ENCODE measurements at places on chromosomes 11 and 22.

DNA sequence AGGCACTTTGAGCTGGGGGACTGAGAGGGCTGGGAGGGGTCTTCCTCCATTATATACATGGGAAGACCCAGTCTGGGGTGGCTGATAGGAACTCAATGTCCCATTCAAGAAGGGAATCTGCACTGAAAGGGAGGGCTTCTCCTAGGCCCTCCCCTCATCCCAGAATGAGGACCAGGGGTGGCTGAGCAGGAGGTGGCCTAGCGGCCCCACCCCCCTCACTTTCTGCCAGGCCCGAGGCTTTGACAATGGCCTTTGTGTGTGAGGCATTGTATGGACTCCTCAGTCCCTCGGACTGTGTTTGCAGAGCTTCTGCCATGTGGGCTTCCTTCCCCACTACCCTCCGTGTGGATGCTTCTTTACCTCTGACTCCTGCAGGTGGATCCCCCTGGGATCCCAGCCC lies 65.7 kb downstream of the NECTIN1 start:
- no peak for DNase-seq

DNA sequence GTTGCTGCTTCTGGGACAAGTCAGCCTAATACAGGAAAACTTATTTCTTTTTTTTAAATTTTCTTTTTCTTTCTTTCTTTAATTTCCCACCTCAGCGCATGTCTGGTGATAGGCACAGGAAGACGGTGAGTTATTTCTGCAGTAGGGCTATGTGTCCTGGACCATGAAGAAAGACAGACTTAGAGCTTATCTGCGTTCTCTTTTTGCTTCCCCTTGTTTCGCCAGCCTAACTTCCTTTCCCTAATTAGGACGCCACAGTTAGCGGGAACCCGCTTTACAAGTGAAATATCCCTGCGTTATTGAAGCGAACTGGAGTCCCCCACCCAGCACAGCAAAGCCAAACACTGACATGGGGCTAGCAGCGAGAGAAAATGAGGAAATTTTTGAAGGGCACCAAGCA lies 8.6 kb downstream of the OR6M1 start:
- DNase-seq: no peak

- DNase-seq: peak; percentile 64
Measured at GRCh38 chr11:125517116-125517770, 21.2 kb upstream of the FEZ1 start.

GRCh38 chr11:16613512-16614381 lies 124.7 kb upstream of the C11orf58 start:
- peak; percentile 79 for DNase-seq

DNA sequence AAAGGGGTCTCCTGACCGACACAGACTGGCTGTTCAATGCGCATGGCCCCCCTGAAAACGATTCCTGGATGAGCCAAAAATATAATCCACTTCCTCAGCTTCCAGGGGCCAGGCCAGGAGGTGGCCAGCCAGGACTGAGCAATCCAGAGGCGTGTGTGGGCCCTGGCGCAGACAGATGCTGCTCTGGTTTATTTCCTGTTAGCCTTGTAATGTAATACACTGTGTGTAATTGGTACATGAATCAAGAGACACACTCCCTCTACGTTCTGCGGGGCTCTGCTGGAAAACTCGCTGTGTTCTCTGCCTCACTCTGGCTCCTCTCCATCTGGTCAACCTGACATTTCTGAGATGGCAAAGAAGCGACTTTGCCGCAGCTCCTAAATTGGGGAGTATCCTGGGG lies 26.3 kb upstream of the ISX start:
- no peak for DNase-seq

- no peak for DNase-seq
Measured at GRCh38 chr11:126267650-126268049, 1.0 kb downstream of the SRPRA start.

DNA sequence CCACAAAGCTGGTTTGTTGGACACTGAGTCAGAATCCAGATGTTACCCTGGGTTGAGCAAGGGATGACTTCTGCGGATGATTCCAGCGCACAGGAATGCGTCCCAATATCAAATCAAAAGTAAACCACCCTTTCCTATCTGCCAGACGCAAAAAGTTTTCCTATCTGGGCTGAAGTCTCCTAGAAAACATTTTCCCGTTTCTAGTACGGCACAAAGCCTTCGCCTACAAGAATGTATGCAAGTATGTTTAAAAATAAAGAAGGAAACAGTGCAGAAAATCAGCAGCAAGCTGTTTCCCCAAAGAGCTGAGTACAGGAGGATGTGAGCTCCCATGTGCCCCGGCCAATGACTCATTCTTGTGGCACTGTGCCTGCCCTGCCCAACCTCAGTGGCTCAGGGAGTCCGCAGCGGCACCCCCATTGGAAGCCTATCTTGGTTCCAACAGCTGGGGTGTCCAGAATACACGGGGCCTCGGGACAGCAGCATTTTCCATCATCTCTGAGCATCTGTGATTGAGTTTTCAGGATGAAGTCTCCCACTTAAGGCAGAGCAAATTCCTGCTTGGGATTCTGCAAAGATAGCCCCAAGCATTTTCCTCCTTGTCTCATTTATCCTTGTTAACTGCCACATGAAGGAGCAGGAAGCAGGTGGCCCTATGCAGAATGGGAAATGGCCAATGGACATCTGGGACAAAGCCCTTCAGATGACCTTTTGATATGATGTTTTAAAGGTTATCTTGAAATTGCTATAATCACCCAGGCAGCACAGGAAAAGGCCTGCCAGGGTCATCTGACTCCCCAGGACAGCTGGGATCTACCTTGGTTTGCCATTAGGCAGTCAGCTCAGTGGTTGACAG lies 17.5 kb downstream of the KCNJ5 start:
- no peak for DNase-seq

GRCh38 chr11:94272738-94273313 lies 31.6 kb upstream of the IZUMO1R start:
- peak; percentile 82 for DNase-seq

- DNase-seq: no peak
Measured at GRCh38 chr11:77035039-77035438, 841 bp downstream of the B3GNT6 start.

DNA sequence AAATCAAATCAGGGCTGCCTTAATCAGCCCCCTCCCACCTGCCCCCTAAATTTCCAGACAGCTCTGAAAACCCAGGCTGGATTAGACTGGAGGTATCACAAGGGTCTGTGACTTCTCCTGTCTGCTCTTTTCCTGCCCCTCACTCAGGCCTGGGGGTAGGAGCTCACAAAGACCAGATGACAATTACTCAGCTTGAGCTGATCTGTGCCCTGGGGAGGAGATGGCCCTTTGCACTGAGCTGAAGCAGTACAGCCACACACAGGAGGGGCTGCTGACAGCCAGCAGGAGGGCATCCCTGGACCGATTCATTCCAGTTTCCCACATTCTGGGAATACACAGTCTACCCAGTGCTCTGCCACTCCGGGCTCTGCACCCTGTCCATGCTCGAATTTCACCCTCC lies 4.2 kb downstream of the ABCC8 start:
- DNase-seq: no peak

GRCh38 chr11:118238929-118239328 lies 13.2 kb downstream of the MPZL3 start:
- DNase-seq: no peak

GRCh38 chr22:21712751-21713427 lies 22.7 kb downstream of the YPEL1 start:
- peak; percentile 70 for DNase-seq

- no peak for DNase-seq
Measured at GRCh38 chr11:62267576-62267975, 2.4 kb upstream of the SCGB2A2 start.
